Stimulated activated CD4-positive, alpha-beta T cell treated with anti-CD3 and anti-CD28 coated beads, Interleukin-1b, Interleukin-23, amount 100 ng/mL, for 1 hour (primary cell): ENCODE measurements at places on chromosomes 11 and 22.

DNA sequence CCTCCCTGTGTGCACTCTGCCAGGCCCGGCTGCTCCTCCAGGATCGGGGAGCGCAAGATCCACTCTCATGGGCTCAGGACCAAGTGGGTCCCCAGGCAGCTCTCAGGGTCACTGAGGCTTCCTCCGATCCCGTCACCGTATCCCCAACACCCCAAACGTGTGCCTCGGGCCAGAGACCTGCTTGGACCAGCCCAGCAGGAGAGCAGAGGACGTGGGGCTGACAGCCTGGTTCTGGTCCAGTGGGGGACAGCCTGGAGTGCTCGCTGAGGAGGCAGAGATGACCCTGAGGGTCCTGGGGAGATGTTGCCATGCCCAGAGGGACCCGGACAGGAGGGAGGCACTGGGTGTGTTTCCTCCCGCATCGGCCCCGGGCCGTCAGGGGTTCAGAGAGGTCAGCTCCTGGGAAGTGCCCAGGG is 1402.6 kb downstream of the BRD1 start:
- no peak for DNase-seq

- no peak for DNase-seq
Measured at GRCh38 chr11:41020259-41020658, 439.2 kb downstream of the LRRC4C start.

DNA sequence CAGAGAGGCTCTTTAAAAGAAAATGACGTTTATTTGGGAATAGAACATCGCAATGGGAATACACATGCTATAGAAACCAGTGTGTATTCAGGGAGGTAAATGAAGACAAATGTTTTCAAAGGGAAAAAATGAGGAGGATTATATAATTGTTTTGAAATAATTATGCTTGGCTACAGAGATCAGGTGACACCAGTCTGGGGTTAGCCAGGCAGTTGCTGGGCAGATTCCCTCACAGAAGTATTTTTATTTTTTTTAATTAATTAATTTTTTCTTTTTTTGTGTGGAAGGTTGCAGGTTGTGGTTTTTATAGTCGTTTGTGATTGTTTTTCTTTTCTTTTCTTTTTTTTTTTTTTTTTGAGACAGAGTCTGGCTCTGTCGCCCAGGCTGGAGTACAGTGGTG is 5.6 kb upstream of the STARD10 start:
- no peak for DNase-seq

GRCh38 chr11:110972106-110972505 is 259.9 kb upstream of the ARHGAP20 start:
- no peak for DNase-seq

GRCh38 chr11:84847842-84848241 is 779.3 kb downstream of the DLG2 start:
- no peak for DNase-seq

DNA sequence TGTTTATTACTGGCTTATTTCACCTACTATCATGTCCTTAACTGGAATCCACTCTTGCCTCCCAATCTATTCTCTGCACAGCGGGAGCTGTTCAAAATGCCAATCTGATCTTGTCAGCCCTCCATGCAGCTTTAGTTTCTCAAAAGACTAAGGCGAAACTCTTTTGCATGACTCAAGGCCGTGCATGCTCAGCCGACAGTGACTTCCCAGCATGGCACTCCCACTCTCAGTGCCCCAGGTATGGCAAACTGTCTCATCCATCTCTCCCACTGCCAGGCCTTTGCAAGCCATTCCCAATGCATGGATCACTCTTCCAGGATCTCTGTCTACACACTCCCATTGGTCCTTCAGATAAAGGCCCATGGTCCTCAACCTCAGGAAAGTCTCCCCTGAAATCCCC is 245.9 kb downstream of the LARGE1 start:
- no peak for DNase-seq

DNA sequence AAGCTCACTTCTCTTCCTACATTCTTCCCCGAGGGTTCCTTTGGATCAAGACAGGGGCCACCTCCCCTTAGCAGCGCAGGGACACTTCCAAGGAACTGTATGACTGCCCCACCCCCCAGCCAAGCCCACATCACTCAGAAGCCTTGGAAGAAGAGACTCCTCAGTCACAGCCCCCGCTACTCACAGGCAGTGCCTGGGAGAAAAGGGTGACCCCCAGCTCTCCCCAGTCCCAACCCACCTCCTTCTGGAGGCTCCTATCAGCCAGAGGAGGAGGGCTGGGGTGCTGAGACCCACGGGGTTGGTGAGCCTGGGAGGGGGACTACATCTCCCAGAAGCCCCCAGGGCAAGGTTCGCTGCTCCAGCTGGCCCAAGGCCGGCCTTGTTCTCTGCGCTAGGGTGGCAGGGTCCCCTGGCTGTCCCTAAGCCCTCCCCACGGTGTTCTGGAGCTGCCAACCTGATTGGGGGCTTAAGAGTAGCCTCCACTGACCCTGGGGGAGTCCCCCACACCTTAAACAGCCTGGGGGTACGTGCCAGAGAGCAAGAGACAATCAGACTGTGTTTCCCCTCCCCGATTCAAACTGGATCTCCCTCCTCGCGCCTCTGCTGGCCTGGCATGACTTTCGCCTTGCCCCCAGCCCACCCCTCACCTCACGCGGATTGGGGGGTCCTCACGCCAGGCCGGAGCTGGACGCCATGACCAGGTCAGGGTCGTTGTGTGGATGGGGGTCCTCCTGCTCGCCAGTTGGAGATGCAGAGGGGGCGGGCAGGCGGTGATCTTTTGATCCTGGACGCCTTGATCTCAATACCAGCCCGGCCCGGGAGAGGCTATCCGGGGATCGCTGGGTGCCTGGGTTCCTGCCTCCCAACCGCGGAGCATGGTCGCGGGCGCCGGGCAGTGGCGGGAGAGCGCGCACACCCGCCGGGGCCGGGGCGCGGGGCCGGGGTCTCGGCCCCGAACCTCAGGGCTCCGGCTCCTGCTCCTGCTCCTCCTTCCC is 838 bp downstream of the BCL9L start:
- DNase-seq: no peak

DNA sequence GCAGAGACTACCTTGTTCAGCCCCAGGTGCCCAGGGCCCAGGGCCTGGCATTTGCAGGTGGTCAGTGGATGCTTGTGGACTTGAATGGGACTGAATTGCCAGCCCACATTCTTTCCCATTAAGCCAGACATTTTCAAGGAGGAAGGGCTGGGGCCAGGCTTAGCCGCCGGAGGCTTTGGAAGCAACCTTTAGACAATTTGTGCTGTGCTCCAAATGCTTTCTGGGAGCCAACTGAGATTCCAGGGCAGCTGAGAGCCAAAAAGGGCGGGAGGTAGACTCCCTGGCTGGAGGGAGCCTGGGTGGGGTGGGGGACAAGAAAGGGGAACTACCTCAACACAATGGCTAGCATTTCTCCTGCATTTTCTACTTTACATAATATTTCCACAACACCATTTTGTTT is 54.8 kb upstream of the TIMP3 start:
- DNase-seq: no peak

DNA sequence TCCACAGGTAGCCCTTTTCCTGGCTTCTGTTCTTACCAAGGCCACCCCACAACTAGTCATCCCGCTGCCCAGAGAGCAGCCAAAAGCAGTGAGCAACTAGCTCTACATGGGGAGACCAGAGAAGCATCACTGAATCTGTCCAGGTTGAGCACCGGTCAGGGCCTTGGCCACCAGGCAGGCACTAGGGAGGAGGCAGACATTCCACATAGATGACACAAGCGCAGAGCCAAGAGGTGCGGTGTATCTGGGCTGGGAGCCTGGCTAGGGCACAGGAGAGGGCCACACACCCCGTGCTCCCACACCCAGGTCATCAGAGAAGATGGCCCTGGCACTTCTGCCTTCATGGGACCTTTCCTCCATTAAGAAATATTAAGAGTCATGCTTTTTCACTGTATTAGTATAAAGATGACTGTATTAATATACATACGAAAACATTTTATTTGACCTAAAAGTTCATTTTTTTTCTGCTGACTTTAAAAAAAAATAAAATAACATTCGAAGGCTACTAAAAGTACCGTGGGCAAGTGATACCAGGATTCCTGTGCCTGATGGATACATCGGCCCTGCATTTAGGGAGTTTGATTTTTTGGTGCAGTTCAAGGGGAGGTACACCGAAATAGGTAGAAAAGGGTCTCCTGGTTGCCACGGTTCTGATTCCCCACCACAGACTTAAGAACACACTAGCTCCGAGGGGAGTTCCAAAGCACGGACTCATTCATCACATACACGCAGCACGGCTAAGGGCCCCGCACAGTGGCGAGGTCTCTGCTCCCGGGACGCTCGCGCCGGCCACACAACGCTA is 1.2 kb downstream of the DGCR2 start:
- peak; percentile 13 for DNase-seq

DNA sequence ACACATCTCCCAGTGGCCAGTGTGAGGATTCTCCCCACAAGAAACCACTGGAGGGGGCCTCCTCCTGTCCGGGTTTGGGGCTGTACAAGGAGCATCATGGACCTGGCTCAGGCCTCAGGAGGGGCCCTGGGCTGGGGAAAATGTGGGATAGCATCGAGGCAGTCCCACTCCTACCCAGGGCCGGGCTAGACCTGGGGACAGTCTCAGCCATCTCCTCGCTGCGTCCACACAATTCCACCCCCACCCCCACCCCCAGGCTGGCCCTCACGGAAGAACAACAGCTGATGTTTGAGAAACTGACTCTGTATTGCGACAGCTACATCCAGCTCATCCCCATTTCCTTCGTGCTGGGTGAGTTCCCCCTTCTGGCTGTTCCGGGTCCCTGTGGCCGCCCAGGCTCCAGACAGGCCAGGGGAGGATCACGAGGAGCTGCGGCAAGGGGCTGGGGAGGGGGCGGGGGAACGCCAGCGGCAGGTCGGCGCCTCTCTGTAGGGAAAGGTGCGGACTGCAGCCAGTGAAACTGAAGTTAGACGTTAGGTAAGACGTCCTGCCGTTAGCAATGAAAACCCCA is 4.8 kb downstream of the BEST1 start:
- DNase-seq: no peak

DNA sequence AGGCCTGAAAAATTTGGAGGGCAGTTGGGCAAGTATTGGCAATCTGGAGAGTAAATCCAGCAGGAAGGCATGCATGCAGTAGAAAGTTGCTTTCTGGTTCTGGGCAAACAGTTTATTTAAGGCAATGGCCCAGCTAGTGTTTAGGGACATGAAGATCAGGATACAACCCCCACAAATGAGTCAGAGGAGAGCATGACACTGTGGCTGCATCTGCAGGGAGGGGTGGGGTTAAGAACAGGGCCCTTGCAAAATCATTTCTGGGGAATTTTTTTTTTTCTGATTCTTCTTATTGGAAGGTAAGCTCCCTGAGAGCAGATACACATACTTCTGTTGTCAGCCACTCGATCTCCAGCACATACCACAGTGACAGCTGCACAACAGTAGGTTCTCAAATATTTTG is 61.1 kb downstream of the FDX1 start:
- no peak for DNase-seq

DNA sequence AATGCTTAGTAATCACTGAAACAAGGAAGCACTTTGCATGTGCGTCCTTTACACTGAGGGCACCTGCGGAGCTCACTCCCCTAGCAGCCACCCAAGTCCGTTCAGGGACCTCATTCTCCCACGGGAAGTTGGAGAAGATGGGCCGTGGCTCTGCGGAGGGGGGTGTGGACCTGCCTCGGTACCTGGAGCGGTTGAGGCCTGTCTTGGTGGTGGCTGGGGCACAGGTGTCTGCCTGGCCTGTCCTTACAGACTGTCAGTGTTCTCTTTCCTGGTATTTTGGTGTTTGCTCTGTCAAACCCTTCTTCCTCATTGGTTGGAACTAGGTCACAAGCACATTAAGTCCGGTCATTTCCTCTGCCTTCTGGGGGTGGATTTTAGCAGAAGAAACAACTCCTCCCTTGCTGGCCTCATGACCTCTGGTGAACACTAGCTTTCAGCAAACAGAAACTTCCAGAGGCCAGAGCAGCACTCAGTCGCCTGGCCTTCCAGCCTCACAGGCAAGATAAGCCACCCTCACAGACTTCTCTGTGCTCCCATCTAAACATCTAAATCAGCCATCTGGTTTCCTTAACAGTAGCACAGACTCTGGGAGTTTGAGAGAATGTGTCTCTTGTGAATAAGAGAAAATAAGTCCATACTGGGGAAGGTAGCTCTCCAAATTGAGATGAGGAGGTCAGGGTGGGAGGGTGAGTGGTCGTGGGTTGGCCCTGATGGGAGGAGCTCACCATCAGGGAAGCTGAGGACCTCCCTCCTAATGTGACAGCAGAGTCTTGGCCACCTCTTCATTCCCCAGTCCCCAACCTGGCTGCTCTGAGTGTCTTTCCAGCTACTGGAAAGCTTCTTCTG is 8.6 kb downstream of the SNAP29 start:
- DNase-seq: no peak

GRCh38 chr11:76380159-76380976 is 564 bp downstream of the THAP12 start:
- DNase-seq: peak; percentile 24

DNA sequence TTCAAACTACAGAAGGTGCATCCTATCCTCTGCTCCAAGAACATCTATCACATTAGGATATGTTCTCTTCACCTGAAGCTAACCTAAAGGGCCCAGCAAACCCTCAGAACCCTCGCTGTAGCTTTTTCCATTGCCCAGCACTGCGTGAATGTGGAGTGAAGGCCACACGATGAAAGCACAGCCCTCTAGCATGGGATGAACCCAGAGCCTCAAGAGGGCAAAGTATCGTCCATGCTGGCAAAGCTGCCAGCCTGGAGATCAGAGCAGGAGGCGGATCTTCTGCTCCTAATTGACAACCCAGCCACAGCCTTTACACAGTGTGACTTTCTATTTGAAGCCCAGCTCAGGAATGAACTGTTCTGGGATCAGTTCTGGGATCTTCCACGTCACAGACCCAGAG is 65.1 kb upstream of the USP47 start:
- DNase-seq: no peak

- no peak for DNase-seq
Measured at GRCh38 chr11:47881145-47881544, 33.0 kb upstream of the NUP160 start.

DNA sequence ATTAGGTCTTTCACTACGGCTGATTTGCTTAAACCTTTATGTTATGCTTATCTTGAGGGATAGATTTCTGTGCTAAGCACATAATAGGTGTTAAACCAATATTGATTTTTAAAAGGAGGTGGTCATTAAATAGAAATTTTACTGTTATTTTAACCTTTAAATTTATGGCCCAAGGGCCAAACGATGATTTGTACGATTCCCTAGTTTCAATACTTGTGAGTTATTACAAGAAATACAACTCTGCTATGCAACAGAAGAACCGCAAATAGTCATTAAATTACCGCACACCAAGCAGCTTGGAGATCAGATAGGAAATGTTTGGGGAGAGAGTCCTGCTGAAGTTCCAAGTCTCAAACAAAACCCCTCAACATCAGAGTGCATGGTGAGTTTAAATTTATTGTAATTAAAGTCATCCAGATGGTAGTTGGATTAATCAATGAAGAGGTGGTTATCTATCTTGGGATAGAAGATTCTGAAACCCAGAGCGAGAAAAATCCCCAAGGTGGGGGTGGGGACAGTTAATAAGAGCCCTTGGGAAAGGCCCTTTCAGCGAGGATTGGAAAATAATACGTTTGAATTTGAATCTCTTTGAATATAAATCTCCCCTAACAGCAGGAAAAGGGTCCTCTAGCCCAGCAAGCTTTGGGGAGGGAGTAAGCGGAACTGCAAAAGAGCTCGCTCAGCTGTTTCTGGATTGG is 805 bp upstream of the QSER1 start:
- no peak for DNase-seq
